ENCODE measurements at places on chromosomes 4 and X.

DNA sequence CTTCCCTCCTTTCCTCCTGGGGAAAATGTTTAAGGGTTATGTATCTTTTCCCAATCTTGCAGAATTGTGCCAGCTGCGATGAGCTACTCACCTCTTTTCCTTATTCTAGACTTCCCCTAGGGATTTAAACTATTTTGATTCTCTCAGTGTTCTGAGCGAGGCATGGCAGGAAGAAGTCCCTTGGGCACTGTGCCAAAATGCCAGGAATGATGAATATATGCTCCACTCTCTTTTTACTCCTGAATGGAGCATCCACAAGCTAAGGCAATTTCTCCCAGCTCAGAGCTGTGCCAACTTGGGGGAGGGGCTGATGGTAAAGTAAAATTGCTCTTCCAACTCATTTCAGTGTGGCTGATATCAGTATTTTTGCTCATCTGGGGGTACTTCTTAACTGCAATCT, 4.0 kb upstream of the C4orf17 start:
- DNase-seq = no peak

DNA sequence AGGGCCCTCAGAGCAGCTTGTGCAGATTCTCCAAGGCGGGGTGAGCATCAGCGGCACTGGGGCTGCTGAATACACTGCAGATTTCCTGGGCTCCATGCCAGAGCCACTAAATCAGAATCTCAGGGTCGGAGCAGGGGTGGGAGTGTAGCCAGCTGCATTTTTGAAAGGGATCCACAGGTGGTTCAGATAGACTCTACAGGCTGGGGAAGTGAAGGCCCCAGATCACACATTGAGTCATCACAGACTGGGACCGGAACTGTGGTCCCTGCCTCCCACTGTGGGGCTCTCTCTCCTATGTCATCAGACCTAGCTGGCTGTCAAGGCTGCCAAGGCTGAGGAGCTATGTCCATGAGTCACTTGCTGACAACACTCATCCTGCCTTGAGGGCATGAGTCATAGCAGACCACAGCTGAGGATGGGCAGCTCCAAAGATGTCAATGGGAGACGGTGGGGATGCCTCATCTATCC, 162.3 kb upstream of the MAMLD1 start:
- DNase-seq = peak; percentile 22

- no peak for DNase-seq
Observed at GRCh38 chr4:1178300-1179088, 6.1 kb upstream of the SPON2 start.

- DNase-seq = no peak
Observed at GRCh38 chr4:81472281-81473182, 825 bp upstream of the RASGEF1B start.

- no peak for DNase-seq
Observed at GRCh38 chr4:155759372-155760252, 791 bp downstream of the GUCY1B1 start.

- DNase-seq = peak; percentile 14
Observed at GRCh38 chrX:15151267-15152186, 118.4 kb downstream of the ASB9 start.

- no peak for DNase-seq
Observed at GRCh38 chr4:26525136-26525770, 35.0 kb upstream of the CCKAR start.

DNA sequence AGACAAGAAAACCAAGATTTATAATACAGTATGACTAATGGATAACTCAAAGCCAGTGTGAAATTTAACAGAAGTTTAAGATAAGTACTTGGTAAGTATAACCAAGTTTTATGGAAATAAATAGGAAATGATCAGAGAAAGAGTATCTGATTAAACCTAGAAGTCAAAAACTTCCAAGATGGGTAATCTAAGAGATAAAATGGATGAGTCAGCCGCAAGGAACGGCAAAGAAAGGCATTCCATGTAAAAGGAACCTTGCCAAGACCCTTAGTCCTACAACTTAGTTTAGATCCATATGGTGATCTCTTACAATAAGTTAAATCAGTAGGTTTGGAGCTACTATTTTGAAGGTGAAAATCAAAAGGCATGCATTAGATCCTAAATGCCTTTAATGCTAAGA, 34.8 kb downstream of the LIN54 start:
- DNase-seq = no peak

DNA sequence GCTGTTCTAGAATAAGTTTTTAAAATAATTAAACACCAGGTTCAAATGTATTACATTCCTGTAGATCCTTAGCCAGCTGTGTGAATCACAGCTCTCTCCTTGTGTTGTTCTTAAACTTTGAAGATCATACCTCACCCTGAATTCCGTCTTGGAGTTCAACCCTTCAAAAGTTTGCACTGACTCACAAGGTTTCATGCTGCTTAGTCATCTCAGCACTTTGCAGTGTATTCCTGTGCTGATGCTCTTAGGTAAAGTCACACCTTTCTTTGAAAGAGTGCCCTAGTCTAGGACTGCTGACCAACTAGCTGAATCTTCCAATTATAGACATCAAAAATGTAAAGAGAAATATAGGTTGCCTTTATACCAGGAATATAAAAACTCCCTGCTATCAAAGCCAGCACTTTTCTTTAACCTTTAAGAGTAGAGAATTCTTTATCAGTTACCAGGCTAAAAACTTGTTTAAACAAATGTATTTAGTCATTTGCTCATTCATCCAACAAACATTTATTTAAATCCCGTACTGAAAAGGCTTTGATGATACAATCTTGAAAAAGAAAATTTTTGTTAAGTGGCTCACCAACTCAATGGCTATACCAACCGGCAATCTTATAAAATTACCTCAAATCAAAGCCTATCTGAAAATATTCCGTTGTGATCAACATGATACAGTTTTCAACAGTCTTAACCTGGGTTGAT, 169.7 kb downstream of the RAP1GDS1 start:
- DNase-seq = no peak

GRCh38 chr4:155529272-155529671, 137.4 kb upstream of the GUCY1A1 start:
- no peak for DNase-seq

DNA sequence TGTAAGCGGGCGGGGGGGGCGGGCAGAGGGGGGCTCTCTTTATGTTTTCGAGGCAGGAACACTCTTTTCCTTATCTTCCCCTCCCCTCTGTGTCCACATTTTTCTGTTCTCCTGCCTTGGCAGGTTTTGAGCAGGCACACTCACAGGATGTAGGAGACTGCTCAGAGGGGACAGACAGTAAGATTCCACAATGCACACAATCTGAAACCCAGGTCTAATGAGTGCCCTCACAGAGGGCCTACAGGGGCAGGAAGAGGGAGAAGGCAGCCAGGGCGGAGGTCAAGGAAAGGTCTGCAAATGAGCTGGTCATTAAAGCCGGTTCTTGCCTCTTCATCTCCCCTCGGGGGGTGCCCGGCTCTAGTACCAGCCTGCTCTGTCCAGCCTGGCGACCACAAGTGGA, 106.1 kb upstream of the ATP6AP2 start:
- DNase-seq = no peak

DNA sequence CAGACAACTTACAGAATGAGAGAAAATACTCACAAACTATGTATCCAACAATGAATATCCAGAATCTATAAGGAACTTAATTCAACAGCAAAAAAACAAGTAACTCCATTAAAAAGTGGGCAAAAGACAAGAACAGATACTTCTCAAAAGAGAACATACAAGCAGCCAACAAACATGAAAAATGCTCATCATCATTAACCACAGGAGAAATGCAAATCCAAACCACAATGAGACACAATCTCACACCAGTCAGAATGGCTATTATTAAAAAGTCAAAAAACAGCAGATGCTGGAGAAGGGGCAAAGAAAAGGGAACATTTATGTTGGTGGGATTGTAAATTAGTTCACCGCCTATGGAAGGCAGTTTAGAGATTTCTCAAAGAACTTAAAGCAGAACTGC, 150.3 kb downstream of the FGF16 start:
- no peak for DNase-seq

- DNase-seq = no peak
Observed at GRCh38 chr4:135359128-135359527, 1157.5 kb upstream of the PABPC4L start.

GRCh38 chr4:131388277-131388676, 1760.8 kb upstream of the PCDH10 start:
- no peak for DNase-seq

- peak; percentile 49 for DNase-seq
Observed at GRCh38 chr4:139453041-139453370, 915 bp upstream of the RAB33B start.

DNA sequence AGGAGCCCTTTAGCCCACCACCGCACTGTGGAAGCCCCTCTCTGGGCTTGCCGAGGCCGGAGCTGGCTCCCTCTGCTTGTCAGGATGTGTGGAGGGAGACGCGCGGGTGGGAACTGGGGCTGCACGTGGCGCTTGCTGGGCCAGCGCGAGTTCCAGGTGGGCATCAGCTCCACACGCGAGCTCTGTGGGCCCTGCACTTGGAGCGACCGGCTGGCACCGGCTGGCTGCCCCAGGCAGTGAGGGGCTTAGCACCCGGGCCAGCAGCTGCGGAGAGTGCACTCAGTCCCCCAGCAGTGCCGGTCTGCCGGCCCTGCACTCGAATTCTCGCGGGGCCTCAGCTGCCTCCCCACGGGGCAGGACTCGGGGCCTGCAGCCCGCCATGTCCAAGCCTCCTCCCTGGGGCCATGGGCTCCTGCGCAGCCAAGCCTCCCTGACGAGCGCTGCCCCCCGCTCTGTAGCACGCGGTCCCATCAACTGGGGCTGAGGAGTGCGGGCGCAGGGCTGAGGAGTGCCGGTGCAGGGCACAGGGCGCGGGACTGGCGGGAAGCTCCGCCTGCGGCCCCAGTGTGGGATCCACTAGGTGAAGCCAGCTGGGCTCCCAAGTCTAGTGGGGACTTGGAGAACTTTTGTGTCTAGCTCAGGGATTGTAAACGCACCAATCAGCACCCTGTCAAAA, 93.6 kb downstream of the DTHD1 start:
- DNase-seq = no peak

GRCh38 chr4:100876546-100876945, 358.7 kb upstream of the EMCN start:
- DNase-seq = no peak

GRCh38 chrX:30483996-30484395, 93.6 kb downstream of the TASL start:
- DNase-seq = no peak

GRCh38 chr4:81573840-81574239, 102.1 kb upstream of the RASGEF1B start:
- DNase-seq = no peak

- DNase-seq = no peak
Observed at GRCh38 chr4:174564529-174564928, 42.2 kb upstream of the HPGD start.

- no peak for DNase-seq
Observed at GRCh38 chr4:31307029-31307428, 586.9 kb downstream of the PCDH7 start.

DNA sequence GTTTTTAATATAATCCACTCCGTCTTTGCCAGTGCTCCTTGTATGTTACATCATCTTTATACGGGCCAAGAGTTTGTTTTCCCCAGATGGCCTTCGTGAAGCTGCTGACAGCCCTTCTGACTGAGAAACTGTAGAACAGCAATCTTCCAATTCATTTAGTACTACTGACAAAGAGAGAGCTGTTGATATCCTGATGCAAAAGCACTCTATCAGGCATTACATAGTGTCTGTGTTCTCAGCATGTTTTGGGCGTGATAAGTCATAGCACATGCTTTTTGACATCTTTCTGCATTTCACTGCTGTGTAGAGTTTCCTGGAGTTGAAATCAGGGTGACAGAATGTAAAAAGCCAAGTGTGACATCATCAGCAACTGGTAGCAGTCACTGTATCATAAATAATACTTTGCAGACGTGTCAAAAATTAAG, 746.3 kb upstream of the FAM241A start:
- no peak for DNase-seq

DNA sequence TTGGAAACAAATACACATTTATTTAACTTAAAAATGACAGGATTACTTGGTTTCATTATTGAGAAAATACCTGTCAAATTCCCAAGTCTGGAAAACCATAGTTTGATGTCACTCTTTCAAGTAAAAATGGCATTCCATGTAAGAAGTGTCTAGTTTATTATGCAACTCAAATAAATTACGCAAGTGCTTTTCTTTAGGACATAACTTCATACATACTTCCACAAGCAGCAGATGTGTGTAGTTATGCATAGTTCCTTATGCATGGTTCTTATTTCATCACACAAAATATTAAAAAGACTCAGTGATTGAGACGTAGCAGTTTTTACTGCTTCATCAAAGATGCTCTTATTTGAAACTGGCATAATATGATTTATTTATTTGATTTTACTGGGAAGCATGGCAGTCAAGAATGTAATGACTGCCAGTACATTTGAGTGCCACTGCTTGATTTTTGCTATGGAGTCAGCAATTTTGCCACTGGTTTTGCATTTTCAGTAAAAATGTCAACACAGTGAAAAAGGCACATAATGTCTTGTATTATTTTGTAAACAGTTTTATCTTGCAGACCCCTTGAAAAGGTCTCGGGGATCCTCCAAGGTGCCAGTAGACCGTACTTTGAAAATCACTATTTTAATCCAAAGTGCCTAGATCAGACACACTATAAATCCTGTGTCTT, 62.1 kb downstream of the CLCN3 start:
- no peak for DNase-seq

DNA sequence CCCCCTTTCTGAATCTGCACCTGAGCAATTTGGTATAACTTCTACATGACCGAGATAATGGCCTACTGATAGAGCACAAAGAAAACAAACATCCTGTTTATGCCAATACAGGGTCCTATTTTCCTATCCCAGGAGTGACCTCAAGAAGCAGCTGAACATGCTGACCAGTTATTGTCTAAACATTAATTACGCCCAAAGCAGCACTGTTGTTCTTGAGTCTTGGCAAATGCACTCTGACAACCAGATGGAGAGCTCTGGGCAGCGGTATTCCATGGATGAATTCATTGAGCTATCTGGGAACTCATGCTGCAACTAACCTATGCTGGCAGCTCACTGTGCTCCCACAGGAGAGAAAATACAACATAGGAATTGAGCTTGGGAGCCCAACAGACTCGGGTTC, 52.6 kb downstream of the PCYT1B start:
- no peak for DNase-seq

DNA sequence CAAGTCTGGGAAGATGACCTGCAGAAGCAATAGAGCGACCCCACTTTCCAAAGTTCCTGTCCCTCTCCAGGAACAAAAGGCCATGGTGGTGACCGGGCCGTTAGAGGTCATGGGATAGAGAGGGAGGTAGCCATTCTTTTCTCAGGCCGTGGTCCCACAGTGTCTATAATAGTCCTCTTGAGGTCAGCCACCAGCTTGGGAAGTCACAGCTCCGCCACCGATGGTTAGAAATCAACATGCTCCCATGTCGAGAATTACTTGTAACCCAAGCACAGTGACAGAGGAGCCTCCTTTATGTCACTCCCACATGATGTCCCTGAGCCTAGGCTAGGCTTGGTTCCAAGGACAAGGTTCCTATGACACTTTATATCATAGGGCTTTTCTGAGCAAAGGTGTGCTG, 48.3 kb upstream of the CBR4 start:
- no peak for DNase-seq

- no peak for DNase-seq
Observed at GRCh38 chrX:6129195-6129594, 99.5 kb downstream of the NLGN4X start.

GRCh38 chr4:109985993-109986974, 73.6 kb downstream of the EGF start:
- DNase-seq = no peak

GRCh38 chr4:109072595-109072994, 229.9 kb downstream of the COL25A1 start:
- DNase-seq = no peak

- DNase-seq = no peak
Observed at GRCh38 chrX:31658360-31658759, 586.5 kb upstream of the FTHL17 start.
